ENCODE measurements at places on chromosomes 3 and 15.

DNA sequence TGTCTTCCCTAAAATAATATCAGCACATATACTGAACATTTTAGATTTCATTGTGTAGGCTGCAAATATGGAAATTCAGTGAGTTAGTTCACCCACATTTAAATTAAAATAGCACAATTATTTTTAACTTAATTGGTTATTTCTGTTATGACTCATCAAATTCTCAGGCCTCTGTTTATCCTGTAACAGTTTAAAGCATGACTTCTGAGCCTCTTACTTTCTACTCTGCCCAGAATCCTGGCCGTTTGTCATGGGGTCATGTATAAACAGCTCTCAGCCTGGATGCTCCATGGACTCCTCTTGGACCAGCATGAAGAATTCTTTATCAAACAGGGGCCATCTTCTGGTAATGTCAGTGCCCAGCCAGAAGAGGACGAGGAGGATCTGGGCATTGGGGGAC is 12.2 kb downstream of the TUBGCP4 start:
- DNase-seq = no peak

DNA sequence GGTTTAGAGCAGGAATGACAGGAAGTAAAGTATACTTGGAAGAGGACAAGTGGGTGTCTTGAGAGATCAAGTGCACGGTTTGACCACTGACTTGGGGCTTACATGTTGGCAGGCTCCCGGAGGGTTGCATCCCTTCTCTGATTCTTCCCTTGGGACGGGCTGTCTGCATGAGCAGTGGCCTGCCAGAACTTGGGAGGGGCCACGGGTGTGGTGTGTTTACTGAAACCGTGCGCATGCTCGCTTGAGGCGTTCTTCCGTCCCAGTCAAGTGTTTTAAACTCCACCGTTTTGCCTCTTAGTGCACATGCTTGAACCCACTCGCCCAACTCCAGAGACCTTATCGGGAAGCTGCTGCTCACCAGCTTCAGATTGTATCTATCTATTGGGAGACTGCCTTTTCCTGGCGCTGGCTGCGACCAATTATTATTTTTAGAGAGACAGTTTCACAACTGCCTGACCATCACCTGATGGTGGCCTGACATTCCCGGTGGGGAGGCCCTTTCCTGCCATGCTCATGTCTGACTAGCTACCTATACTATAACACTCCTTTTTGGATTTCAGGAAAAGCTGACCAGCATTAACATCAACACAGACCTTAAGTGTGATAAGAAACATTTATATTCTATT is 14.9 kb upstream of the C3orf22 start:
- DNase-seq = peak; percentile 2

DNA sequence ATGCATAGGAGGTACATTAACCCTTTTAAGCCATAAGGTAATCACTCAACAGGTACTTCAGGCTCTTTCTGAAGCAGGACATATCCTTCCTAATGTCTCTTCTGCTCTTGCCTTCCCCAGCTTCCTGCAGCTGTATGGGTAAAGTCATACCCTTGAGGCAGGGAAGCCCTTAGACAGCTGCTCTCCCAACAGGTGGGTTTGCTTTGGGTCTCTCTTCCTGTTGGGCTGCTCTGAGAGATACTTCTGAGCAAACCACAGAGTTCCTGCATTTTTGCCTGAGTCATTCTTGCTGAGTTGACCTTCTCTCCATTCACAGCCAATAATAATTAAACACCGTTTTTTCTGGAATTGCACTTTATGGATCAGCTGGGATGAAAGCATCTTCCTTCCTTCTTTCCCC is 2.0 kb upstream of the TRAT1 start:
- no peak for DNase-seq

GRCh38 chr3:152511904-152512303 is 243.2 kb downstream of the MBNL1 start:
- DNase-seq = no peak

DNA sequence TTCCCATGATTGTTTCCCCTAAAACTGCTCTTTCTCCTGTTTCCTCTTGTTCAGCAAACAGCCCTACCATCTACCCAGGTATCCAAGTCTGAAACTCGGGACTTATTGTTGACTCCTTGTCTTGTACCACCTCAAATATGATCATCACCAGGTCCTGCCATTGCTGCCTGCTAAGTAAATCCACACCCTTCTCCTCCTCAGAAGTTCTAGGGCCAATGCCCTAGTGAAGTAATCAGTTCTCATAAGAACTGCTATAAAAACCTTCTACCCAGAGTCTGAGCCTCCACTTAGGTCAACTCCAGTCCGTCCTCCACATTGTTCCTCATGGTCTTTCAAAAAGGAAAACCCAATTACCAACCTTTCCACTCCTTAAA is 77.0 kb upstream of the IL12A start:
- no peak for DNase-seq

GRCh38 chr3:167808910-167809309 is 73.4 kb downstream of the SERPINI1 start:
- no peak for DNase-seq

- DNase-seq = no peak
These were observed 3.1 kb upstream of the CPLX3 start for GRCh38 chr15:74823324-74823723.

- no peak for DNase-seq
These were observed 14.5 kb upstream of the ARHGAP31 start for GRCh38 chr3:119279584-119280243.
